ENCODE measurements at places on chromosomes 2 and 18.

- DNase-seq: no peak
Measured at GRCh38 chr2:73851274-73851673, 22.5 kb downstream of the STAMBP start.

DNA sequence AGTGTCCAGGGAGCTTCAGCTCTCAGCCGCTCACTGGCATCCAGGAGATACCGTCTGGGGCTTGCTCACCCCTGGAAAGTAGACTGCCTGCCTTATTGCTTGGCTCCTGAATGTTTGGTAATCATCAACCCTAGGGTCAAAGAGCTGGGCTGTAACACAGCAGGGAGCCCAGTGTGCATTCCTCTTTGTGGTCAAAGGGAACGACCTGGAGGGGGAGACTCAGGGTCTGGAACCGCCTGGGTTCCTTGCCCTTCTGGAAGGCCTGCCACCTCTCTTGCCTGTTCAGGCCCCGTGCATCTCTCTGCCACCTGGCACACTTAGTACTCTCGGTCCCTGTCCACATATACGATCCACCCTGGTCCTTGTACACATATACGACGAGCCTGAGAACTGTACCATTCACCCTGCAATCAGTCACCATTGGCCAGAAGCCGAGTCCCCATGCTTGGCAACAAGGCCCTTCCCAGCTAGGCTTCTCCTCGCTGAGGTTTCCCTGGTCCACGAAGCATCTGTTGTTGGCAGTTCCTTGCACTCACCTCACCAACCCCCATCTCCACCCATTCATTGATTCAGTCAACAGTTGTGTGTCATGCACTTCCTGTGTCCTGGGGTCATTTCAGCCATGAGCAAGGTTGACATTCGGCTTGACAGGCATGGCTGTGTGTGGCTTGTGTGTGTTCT is at the start of gene NAT8:
NAT8 (minus strand) TSS at position 85 of the 681 bp plus-strand sequence. CDS start 794 bp downstream, outside the sequence.
- DNase-seq: peak; percentile 82

- no peak for DNase-seq
Measured at GRCh38 chr2:98555696-98556095, 52.6 kb downstream of the COA5 start.

GRCh38 chr2:237405006-237405559 is 8.9 kb downstream of the COL6A3 start:
- DNase-seq: no peak

- no peak for DNase-seq
Measured at GRCh38 chr18:7301094-7301493, 70.2 kb downstream of the LRRC30 start.

GRCh38 chr2:152049541-152049940 is 49.3 kb downstream of the CACNB4 start:
- DNase-seq: no peak

DNA sequence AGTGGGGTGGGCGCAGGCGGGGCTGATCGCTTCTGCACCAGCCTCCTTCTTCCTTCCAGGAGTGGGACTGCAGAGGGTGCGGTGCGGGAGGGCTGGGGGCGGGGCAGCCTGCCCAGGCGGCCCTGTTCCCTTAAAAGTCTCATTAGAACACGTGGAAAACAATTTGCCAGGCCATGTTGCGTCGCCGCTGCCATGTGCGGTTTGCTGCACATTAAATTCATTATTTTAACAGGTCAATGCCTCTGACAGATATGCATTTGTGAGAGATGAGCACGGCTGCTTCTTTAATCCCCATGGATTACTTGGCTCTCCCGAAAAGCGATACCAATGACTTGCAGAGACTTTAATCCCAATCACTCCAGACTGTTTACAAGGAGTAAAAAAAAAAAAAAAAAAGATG is 139.0 kb downstream of the CELF4 start:
- DNase-seq: no peak

DNA sequence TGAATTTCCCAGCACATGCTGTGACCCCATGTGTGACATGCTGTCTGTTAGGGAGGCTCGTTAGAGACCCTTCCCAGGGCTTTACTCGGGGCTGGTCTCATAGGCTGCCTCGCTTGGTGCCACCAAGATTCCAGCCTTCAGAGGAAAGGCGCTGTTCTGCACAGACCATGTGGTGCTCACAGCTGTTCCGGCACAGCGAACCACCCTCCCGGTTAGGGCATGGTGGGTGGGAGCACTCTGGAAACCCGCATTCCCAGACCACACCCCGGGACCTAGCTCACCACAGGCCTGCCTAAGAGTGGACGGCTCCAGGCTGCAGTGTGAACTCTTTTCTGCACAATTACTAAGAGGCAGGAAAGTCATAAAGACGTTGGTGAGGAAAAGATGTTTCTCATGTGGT is 112.0 kb downstream of the MBP start:
- no peak for DNase-seq

DNA sequence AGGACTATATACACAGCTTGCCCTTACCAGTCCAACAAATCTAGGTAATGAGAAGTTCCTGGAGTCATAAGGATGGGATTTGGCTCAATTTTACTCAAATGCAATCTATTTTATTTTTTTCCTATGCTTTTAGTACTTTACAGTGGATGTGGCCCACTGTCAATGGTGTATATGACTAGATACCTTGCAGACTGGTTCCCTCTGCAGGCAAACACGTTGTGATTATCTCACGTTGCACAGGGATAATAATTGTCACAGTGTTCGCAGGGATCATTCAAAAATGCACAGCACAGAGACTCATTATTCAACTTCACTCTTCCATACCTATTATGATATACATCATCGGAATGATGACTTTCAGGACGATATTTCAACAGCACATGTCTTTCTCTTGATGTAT is 359.7 kb downstream of the MBD2 start:
- no peak for DNase-seq

DNA sequence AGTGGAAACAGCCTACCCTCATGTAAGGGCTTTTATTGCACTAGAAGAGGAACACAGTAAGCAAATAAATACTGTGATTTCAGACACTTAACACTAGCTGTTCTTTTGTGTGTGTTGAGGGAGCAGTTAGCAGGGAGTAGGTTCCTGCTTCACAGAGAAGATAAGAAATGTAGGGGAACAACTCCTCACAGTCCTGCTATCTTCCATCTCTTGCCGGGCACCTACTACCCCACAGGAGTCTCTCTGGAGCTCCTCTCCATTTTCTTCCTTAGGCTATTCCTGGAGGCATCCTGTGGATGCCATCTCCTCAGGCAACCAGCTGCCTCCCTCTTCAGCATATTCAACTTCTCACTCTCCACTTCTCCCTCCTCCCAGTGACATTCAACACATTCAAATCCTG is 145.0 kb downstream of the SRBD1 start:
- DNase-seq: no peak

GRCh38 chr2:9152975-9153642 is 53.5 kb upstream of the ASAP2 start:
- no peak for DNase-seq

GRCh38 chr2:84958135-84959059 is 12.6 kb upstream of the KCMF1 start:
- no peak for DNase-seq

DNA sequence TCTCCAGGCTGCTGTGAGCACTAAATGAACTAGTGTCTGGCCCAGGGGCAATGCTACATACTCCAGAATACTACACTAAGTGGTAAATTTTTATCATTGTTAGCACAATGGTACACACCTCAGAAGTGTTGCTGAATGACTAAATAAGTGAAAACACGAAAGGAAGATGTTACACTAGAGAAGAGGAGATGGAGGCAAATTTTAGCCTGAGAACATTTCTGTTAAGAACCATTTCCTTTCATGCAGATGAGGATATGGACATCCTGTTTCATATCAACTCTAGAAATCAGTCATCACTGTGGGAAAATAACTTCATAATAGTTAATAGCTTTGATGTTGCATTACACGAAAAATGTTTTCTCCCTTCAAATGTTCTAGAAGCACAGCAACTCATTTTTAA is 117.6 kb upstream of the STK17B start:
- no peak for DNase-seq

DNA sequence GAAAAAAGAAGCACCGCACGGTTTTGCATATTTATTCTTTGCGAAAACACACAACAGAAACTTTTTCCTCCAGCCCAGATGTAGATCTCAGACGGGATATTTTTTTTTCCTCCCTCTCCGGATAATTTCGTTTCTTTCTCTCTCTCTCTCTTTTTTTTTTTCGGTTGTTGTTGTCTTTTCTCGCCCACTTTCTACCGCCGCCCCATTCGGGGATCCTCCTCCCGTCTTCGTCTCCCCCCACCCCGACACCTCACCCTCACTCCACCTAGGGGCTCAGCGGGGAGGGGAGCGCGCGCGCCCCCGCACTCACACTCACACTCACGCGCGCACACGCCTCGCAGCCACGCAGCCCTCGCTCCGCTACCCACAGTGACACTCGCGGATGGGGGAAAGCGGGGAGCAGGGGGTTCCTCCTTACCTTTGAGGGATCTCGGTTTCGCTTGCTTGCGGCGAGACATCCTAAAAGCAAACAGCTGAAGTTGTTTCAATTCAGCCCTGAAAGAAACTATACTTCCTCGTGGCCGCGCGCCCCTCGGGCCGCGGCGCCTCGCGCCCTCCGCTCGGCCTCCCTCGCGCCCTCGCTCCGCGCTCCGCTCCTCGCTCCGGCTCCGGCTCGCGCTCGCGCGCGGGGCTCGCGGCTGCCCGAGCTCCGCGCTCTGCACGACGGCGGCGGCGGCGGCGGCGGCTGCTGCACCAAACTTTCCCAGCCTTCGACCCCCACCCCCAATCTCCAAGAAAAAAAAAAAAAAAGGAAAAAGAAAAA is 1.3 kb downstream of the ZNF521 start:
- DNase-seq: peak; percentile 44

- DNase-seq: no peak
Measured at GRCh38 chr18:68147728-68148127, 567.2 kb downstream of the TMX3 start.

- no peak for DNase-seq
Measured at GRCh38 chr2:12502759-12503158, 214.0 kb upstream of the TRIB2 start.

DNA sequence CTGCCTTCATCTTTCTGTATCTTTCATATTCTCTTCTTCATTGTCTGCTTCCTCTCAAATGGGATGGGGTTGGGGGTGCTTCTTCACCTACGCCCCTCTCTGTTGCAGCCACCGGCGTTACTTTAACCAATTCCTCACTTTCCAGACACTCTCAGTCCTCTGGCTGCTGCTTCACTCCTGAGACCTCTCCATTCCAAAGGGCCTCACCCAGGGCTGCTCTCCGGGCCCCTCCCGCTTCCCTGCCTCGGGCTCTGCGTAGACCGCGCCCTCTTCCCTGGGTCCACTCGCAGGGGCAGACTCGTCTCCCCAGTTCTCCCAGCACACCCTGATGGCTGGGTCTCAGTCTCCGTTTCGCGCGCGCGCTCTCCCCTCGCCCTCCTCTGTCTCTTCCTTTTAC is 926 bp downstream of the SERPINB8 start:
- DNase-seq: no peak

- no peak for DNase-seq
Measured at GRCh38 chr2:27566628-27567027, 16.2 kb upstream of the ZNF512 start.

- DNase-seq: no peak
Measured at GRCh38 chr2:15827001-15827400, 113.3 kb upstream of the MYCN start.

DNA sequence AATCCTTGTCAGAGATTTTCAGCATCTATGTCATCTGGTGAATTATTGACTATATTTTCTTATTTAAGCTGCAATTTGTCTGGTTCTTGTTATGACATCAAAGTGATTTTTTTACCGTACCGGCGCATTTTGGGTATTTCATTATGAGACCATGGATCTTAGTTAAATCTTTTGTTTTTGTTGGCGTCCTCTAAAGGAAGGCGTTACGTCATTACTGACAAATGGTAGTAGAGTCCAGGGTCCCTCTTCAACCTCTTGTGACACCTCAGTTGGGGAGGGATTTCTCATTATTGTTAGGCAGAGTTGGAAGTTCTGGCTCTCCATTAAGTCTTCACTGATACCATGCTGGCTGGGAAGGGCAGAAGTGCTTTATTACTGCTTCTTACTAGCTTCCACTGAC is 175.8 kb upstream of the MMADHC start:
- DNase-seq: no peak

DNA sequence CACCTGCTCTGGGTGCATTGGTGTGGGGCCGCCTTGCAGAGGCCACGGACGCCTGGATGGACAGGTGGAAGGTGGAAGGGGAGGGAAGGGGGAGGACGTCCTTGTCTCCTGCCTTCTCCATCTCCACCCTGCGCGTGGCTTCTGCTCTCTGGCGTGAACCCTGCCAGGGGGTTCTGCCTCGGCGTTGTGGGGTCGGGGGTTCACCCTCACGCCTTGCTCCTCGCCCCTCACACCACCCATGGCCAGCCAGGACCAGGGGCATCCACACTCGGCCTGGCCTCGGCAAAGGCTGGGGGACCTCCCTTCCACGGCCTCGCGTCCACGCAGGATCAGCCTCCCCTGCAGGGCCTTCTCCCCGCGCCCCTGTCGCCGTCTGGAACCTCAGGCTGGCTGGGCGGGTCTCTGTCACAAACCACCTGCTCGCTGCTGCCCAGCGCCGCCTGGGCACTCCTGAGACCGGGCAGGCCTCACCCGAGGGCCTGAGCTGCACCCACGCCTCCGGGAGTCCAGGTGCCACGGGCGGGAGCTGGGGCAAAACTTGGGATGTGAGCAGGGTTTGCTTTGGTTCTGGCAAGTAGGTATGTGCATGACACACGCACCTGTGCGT is 655.9 kb downstream of the GALR1 start:
- no peak for DNase-seq

GRCh38 chr2:120396861-120397811 is 51.2 kb downstream of the INHBB start:
- DNase-seq: peak; percentile 39

- no peak for DNase-seq
Measured at GRCh38 chr18:44149706-44150105, 531.0 kb upstream of the SETBP1 start.

DNA sequence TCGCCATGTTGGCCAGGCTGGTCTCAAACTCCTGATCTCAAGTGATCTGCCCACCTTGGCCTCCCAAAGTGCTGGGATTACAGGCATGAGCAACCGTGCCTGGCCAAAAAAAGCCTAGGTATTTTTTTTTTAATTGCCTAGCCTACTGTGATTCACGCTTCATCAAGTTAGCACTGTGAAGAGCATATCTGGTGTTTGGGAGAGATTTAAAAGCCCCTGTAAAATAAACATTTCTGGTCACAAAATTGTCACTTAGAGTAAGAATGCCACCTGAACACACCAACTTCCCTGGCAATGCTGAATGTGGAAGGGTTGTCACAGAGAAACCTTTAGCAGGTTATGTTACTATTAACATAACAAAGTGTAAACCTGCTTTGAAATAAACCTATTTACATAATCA is 39.7 kb upstream of the CHAC2 start:
- DNase-seq: no peak

- no peak for DNase-seq
Measured at GRCh38 chr2:119137502-119137901, 21.0 kb downstream of the C1QL2 start.

GRCh38 chr2:119487434-119488244 is 36.6 kb downstream of the SCTR start:
- peak; percentile 91 for DNase-seq

- DNase-seq: no peak
Measured at GRCh38 chr18:79806976-79807841, 9.5 kb downstream of the KCNG2 start.

- DNase-seq: no peak
Measured at GRCh38 chr18:49970319-49970718, 157.0 kb upstream of the ACAA2 start.

- peak; percentile 85 for DNase-seq
Measured at GRCh38 chr2:240435457-240435947, at the start of gene GPC1. GPC1 (plus strand) TSS chr2:240435663; CDS start chr2:240435919, 256 bp downstream.

Measured in left lobe of liver (tissue), 2 donors.